ENCODE measurements at places on chromosomes 7 and 10.

GRCh38 chr7:23604296-23604640, 7.1 kb downstream of the CCDC126 start:
- DNase-seq, result no peak

DNA sequence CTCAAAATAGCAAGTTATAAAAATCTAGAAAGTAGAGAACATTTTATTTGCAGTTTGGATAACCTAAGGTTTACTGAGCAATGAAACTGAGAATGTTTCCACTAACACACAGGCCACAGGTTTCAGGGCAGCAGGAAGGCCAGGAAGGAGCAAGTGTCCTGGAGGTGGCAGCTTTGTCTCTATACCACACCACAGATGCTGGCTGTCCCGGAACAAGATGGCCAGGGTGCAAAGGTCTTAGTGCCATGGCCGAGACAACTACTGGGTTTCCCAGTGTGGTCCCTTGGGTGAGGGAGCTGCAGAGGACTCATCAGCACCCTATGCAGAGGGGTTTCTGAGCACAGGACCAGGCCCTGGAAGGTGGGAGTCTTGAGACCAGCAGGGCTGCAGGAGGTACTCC, 92.0 kb downstream of the CTBP2 start:
- no peak for DNase-seq

- no peak for DNase-seq
These were observed 100.8 kb downstream of the ARHGAP21 start for GRCh38 chr10:24622781-24623301.

DNA sequence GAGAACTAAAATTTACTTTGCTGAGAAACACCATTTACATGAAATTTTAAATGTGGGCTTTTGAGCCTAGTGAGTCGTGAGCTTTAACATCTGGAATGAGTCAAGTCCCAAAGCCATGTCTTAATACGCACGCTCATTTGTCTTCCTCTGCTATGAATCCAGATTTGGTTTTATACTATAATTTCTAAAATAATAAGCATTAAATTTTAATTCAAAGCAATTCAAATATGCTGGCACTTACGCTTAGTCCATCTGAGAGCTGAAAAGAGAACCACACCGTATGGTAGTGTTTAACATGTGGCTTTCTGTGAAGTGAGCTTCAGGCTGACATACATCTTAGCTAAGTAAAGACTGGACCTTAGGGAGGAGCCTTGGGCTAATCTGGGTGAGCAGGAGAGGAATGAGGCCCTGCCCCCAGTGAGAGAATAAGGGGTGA, 52.2 kb downstream of the CUBN start:
- no peak for DNase-seq

DNA sequence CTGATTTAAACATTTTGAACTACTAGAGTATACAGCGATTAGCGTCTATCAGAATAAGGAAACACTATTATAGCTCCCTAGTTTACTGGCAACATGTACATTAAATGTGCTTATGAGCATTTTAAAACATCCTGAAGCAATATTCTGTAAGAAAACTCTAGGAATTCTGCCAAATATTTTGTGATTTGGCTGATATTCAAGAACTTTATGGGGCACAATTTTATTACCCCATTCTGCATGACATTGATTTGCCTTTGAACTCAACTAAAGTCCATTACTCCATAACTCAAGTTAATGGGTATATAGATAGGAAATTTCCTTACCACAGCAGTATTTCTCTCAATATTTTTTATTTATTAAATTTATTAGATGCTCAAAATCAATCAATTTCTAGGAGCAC, 369.9 kb upstream of the KCND2 start:
- DNase-seq, result no peak

DNA sequence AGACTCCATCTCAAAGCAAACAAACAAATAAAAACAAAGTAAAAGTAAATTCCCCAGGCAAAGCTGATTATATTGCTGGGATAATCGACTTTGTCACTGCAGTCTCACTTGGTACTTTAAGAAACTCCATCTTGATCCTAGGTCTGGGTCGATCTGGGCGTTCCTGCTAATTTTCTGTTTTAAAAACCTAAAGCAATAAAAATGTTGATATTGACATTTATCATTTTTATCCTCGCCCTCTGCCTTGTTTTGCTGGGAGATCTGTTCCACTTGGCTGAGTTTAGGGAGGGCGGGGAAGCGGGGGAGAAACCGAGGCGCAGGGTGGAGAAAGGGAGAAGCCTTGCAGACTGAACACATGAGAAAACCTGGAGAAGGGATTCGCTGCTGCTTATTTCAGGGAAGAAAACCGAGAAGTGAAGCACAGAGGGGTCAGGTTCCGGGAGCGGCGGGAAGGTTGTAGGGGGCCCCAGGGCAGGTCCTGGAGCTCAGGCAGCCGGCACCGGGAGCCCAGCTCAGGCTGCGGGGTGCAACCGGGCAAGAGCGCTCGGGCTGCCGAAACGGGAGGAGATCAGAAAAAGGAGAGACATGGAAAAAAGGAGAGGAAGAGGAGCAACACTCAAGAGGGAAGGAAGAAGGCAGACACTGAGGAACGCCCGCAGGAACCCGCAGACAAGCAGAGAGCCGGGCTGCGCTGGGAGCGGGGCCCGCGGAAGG, 27.3 kb upstream of the KMT2C start:
- no peak for DNase-seq

GRCh38 chr7:69873512-69873911, 275.2 kb downstream of the AUTS2 start:
- no peak for DNase-seq

DNA sequence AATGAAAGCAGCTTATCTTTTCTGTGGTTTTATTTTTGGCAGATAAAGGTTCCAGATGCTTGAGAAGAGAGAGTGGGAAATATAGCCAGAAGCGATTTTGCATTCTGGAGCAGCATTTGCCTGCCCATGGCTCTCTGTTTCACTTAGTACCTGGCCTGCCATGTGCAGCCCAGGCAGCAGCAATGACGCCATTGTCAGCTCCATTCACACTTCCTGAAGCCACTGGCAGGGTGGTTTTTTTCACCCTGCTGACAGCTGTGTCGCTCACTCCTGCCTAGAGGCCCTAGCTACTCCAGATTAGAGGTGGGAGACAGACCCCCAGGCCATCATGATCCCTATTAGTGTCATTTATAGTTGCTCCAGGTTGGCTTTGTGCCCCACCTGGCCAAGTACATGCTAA, 30.1 kb upstream of the NEUROD6 start:
- no peak for DNase-seq

- DNase-seq, result peak; percentile 34
These were observed 114.0 kb downstream of the GRID1 start for GRCh38 chr10:86252556-86252955.

GRCh38 chr10:114393482-114393881, 10.8 kb downstream of the AFAP1L2 start:
- DNase-seq, result no peak

GRCh38 chr7:148436571-148436970, 154.0 kb upstream of the C7orf33 start:
- no peak for DNase-seq

DNA sequence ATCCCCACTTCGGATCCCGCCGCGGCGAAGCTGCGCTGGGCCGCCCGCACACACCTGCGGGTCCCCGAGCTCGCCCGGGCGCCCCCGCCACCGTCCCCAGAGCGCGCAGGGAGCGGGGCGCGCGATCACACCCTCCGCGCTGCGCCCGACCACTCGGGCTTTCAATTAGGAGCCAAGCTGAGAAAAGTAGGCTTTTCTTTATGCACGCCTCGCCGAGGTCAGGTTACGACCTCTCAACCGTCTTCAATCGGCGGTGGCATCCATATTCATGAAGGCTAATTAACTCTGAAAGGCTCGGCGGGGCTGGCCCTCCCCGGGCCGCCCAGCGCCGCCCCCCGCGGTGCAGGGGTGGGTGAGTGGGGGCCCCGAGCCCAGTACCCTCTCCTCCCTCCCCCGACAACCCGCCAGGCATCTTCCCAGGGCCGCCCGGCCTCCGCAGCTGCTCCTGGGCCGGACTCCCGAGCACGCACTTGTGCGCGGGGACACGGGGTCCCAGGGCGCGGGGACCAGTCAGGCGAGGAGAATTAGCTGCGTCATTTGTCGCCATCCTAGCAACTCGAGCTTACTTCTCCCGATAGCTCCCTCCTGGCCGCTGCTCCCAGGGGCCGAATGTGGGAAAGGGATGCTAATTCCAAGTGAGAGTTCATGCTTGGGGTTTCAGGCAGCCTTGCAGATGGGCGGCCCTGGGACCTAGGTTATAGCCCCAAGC, 155.5 kb upstream of the LYZL2 start:
- DNase-seq, result peak; percentile 82

GRCh38 chr10:14585287-14586193, 189.2 kb downstream of the FAM107B start:
- no peak for DNase-seq

- no peak for DNase-seq
These were observed 97.3 kb downstream of the SNX13 start for GRCh38 chr7:17843041-17843440.

GRCh38 chr10:33365871-33366411, 31.5 kb upstream of the NRP1 start:
- no peak for DNase-seq

DNA sequence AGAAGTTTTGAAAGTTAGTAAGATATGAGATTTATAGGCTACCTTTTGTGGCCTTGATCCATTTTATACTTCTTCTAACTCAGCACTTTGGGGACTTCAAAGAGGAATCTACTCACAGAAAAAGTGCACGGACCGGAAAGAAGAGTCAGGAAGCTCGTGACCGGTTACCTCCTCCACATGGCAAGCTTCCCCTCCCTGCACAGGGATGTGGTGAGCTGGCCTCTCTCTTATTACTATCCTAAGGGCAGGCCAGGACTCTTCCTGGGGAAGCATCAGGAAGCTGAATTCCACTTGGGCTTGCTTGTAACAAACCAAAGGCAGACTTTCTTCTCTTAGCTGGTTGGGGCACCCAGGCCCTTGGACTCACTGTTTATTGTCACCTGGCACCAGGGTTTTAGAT, 170.8 kb upstream of the GLI3 start:
- DNase-seq, result no peak

GRCh38 chr7:157700231-157701005, 363.6 kb downstream of the DNAJB6 start:
- DNase-seq, result no peak

GRCh38 chr7:116328161-116328560, 117.8 kb downstream of the TES start:
- DNase-seq, result no peak

DNA sequence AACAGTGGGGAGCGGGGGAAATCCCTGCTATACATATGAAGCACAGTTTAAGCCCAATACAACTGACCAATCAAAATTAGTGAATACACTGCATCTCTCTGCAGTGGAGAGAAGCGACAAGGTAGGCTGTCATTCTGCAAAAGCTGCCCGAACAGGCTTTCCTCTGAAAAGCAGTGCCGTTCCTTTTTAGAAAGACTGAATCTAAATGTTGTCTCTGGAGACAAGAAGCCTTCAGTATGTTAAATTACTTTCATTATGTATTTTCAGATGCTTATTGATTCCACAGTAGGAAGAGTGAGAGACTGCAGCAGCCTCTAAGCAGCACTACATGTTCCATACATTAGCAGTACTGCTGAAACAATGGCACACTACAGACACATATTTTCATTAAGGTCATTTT, at the start of gene GPR22:
GPR22 (plus strand) TSS at position 129 of the 400 bp plus-strand sequence. CDS start 4,004 bp downstream, outside the sequence.
- DNase-seq, result peak; percentile 19

DNA sequence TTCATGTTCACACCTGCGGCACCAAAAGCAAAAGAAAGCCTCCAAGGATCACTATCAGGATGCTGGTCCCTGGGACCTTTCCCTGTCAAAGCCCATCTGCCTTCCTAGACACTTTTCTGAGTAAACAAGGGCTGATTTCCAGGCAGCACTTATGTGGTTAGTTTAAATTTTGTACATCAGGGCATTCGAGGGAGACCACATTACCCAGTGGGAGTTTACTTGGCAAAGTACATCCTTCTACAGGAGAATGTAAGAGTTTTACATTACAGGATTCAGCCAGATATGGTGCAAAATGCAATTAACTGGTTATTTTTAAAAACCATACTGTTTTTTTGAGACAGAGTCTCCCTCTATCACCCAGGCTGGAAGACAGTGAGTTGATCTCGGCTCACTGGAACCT, 132.1 kb downstream of the CSTF2T start:
- no peak for DNase-seq

DNA sequence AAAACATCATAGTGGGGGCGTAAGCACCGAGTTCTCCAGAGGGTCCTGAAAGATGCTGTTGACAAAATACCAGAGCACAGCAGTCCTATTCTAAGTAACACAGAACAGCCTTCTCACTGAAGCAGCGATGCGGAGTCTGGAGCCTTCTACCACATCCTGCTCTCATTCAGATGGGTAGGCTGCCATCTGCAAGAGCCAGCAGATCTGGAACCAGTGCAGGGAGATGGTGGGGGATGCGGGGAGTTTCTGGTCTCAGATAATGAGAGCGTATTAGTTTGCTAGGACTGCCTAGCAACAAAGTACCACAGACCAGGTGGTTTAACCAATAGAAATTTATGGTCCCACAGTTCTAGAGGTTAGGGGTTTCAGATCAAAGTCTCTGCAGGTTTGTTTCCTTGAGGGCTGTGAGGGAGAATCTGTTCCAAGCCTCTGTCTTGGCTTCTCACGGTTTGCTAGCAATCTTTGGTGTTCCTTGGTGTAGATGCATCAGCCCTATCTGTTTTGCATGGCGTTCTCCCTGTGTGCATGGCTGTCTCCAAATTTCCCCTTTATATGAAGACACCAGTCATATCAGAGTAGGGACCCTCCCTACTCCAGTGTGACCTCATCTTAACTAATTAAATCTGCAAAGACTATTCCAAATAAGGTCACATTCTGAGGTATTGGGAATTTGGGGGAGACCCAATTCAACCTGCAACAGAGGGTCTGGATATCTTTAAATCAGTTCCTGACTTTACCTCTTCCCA, 52.0 kb upstream of the STEAP1B start:
- DNase-seq, result no peak

- DNase-seq, result no peak
These were observed 707 bp downstream of the PTER start for GRCh38 chr10:16437540-16437894.

DNA sequence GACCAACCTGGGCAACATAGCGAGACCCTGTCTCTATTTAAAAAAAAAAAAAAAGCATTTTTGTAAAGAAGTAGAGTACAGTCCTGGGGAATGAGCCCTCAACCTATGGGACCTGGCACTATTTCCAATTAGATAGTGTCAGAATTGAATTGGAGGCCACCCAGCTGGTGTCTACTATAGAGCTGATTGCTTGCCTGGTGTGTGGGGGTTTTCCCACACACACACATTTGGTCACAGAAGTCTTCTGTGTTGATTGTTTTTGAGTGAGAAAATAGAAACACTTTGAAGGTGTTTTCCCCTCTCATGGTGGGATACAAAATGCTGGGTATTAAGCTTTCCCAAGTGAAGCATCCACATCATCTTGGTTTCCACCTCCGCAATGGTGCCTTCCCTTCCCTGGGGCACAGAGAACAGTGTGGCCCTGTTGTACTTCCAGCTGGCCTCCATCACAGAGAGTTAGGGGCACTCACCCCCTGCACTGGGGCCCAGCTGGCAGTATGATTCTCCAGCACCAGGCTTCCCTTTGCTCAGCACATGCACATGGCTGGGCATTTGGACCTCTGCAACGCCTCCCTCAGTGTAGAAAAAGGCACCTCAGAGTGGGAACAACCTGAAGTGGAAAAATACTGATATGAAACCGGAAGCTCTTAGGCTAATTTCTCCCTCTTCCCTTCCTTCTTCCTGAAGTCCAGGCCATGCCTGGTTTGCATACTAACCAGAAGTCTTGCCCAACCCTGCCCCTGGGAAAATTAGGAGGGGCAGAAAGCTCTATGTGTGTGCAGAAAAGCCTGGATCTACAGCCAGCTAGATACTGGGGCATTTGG, 10.7 kb upstream of the NFKB2 start:
- no peak for DNase-seq

GRCh38 chr10:33022691-33023090, 64.7 kb upstream of the ITGB1 start:
- DNase-seq, result no peak

Measured in BE2C (cell line).